ENCODE measurements at places on chromosomes 1 and 21.
A peak's percentile ranks its signal among the peaks of the same experiment; 100 is the strongest.

DNA sequence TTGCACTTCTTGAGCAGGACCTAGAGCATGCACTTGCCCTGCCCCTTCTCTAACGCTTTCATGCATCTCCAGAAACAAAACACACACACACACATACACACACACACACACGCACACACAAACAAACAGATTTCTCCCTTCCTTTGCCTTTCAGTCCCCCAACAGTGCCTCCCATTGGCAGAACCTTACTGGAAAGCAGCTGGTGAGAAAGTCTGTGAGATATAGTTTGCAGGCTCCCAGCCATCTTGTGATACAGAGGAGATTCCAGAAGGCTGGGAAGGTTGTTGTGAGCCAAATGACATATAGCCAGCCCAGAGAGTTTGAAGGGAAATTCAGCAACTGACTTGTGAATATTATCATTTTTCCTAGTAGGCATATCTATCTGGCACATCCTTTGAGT is 35.9 kb upstream of the ZRANB2 start:
- no peak for DNase-seq

DNA sequence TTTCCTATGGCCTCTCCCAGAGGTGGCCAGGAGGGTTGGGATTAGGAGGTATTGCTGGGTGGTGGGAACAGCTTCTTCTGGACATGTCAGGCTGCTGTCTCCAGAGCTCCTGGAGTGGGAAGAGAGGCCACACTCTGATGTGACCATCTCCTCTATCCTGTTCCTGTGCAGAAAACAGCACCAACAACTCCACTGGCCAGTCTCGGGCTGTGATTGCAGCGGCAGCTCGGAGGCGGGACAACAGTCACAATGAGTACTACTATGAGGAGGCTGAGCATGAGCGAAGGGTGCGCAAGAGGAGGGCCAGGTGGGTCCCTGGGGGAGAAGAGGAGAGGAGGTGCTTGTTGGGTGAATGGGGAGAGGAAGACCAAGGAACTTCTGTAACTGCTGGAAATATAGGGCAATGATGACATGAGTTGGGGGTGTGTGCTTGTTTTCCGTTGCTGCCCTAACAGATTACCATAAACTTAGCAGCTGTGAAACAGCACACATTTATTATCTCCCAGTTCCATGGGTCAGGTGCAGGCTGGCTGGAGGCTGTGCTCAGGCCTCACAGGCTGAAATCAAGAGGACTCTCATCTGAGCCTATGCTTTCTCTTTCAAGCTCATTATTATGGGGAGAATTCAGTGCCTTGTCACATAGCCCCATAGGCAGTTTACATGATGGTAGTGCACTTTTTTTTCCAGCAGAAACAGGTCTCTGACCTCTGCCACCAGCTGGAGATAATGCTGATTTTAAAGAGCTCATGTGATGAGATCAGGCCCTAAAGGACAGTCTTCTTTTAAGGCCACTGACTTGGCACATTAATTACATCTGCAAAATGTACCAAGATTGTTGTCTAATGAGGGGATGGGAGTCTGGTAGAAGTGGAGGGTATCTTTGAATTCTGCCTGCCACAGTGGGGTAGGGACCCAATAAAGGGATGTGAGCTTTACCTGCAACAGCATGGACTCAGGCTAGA is 20.8 kb downstream of the VANGL2 start:
- DNase-seq: no peak

DNA sequence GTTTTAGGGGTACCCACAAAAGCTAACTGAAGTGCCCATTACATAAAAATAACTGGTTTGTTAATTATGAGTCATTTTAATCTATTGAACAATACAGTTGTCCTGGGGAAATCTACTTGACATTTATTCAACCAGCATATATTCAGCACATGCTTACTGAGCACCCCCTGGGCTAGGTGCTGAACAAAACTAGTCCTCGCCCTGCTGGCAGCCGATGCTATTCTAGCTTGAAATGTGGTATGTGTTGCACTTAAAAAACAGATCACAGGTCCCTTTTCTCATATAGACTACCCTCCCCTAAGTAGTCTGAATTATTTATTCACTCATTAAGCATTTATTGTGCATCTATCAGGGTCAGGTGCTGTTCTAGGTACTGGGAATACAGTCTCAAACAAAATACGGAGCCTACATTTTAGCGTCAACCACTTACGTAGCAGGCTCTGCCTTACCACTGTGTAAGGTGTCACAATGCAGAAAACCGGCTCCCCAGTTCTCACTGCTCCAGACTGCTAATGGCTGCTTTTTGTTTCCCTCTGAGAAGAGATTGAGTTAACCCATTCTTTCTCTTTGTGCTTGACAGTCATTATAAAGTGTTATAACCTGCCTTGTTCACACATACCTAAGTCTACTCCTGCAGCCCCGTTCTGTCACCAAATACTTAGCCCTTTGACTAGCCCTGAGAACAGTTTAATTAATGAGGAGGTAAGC is 57.1 kb downstream of the ADCY10 start:
- no peak for DNase-seq

- no peak for DNase-seq
These were observed 8.5 kb upstream of the ARF1 start for GRCh38 chr1:228073857-228074545.

DNA sequence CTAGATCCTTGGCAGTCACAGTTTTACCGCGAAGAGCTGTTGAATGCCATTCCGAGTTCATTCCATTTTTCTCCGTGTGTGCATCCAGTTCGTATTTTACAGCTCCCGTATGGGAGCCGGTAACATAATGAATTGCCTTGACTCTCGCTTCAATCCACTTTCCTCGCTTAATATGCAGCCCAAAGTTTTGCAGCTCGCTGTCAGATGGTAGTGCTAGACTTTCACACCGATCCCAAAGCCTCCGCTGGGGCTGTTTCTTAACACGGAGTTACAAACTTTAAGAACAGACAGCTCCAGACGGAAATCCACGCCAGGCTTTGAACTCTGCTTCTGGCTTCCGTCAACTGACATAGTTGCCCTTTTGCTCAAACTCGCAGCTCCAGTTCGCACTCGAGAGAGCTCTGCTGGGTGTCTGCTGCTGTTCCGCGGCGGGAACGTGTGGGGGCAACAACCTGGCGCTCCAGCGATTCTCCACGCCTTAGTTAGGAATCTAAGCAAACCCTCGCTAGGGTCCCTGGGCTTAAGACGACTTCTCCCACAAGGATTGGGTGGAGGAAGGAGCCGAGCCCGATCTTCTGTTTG is 3.5 kb upstream of the ARID1A start:
- DNase-seq: peak; percentile 92
